ENCODE measurements at places on chromosomes 4 and X. TPM values are rescaled to one million over a fixed set of nuclear protein-coding genes. Genes with fewer than 3 reads are reported as not detected.

Gene TIMP1
- 40.1 TPM for total RNA-seq

Gene RFC1
- 53.1 TPM for total RNA-seq

Gene GABRG1
- total RNA-seq = not detected

Gene SLITRK2
- 0.03 TPM for total RNA-seq

Gene CCDC120
- total RNA-seq = 5.4 TPM

Gene PNMA6A
- total RNA-seq = 0.87 TPM
